ENCODE measurements at places on chromosomes 5 and 9. TPM values are rescaled to one million over a fixed set of nuclear protein-coding genes. Genes with fewer than 3 reads are reported as not detected.

Gene PCDHGC4
- 0.54 TPM for total RNA-seq

Gene DDX31
- 21.6 TPM for total RNA-seq

Gene S100Z
- total RNA-seq: not detected

Gene REEP2
- 3.0 TPM for total RNA-seq

Gene CARTPT
- not detected for total RNA-seq

Gene ROR2
- total RNA-seq: 2.0 TPM

- DNase-seq: no peak
Measured at GRCh38 chr5:34531751-34532360, 124.3 kb upstream of the RAI14 start.

DNA sequence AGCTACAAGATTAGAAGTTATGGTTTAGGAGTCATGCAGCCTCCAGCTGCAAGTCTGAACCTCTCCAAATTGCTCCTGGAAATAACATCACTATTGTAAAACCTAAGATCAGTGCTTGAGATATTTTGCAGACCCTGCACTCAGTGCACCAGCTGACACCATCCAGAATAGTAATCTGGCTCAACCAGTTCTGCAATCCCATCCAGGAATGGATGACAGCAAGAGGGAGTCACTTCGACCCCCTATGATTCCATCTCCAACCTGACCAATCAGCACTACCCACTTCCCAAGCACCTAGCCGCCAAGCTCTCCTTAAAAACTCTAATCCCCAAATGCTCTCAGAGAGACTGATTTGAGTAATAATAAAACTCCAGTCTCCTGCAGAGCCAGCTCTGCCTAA is 37.9 kb upstream of the NR4A3 start:
- DNase-seq: no peak

DNA sequence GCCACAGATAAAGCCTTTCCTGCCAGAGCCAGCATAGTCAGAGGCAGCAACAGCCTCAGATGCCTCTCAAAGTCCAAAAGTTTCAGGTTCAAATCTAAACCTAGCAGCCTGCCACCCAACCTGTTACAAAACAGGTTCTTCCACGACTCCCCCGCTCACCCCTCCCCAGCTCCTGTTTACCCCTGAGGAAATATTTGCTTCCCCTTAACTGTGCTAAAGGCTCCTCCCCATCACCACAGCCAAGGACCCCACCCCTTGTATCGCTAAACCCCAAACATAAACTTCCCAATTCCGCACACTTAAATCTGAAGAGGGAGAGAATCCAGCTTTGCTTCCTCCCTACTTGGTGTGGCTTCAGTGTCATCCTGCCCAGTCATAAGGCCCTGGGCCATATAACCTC is 15.4 kb upstream of the VDAC1 start:
- DNase-seq: no peak

DNA sequence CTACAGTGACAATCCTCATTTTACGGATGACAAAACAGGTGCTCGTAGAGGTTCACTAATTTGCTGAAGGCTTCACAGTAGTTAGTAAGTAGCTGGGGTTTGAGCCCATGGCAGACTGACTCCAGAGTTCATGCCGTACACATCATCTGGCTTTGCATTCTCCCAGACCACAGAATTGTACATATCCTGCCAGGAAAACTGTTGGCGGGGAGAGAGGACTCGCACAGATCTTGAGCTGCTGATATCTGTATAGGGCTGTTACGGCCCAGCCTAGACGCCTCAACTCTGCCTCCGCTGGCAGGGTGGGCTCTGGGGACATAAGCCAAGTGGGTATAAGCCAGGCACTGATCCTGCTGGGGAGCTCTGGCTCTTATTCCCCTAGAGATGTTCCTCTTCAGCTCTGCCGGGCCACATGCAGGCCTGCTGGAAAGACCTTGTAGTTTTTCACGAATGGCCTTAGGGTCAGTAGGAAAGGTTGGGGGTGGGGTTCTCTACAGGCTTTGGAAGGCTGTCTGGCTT is 16.3 kb downstream of the LARP1 start:
- DNase-seq: no peak

GRCh38 chr5:14687023-14687665 is 22.6 kb downstream of the OTULIN start:
- no peak for DNase-seq

- peak; percentile 3 for DNase-seq
Measured at GRCh38 chr9:125889112-125889475, 141.9 kb downstream of the PBX3 start.

DNA sequence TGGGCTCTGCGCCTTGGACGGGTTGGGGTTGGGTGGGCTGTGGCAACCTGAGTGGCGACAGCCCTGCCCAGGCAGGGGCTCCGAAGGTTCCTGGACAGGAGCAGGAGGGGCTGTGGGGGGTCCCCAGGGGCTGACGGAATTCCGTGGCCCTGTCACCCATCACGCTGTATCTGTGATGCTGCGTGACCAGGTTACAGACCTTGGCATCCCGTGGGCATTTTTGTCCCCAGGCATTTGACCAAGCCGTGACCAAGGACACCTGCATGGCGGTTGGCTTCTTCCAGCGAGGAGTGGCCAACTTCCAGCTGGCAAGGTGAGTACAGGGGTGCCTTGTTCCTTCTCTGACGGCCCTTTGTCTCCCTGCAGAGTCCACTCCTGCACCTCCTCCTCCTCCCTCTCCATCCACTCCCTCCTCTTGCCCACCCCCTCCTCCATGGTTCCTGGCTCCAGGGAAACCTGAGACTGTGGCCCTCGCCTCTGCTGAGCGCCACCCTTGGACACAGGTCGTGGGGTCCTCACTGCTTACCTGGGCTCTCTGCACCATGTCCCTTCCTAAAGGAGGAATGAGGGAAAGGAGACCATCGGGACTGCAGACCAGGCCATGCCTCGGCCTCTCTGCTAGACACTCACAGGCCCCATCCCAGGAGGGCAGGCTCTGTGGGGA is 3.0 kb downstream of the NOXA1 start:
- DNase-seq: no peak

DNA sequence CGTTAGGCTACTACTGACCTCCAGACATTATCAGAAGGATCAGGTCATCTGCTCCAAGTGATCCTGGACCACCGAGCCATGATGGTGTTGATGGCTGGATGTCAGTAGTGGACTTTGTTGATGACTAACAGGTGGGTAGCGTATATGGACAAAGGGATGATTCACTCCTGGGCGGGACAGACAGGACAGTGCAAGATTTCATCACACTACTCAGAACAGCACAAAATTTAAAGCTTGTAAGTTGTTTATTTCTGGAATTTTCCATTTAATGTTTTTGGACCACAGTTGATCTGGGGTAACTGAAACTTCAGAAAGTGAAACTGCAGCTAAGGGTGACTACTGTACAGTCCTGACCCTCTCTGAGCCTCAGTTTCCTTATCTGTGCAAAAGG is 12.7 kb downstream of the PDGFRB start:
- DNase-seq: peak; percentile 77
